ENCODE measurements at places on chromosomes 12 and 14. TPM values are rescaled to one million over a fixed set of nuclear protein-coding genes. Genes with fewer than 3 reads are reported as not detected.

SH2B3 gene
- total RNA-seq = 46.4 TPM

DNA sequence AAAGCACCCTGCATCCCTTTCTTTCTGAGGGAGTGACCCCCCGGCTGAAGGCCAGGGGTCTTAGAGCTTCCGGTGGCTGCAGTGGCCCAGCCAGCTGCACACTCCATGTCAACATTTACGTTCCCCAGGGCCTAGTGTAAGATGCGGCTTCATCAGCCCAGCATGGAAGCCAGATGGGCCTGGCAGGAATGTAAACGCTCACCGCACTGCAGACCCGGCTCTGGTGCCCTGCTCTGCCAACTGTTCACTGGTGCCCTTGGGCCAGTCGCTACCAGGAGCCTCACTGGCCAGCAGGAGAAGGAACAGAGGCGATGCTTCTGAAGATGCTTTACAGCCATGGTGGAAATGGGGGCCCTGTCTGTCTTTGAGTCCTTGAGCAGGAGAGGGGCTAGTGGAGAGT is 8.6 kb upstream of the TMEM119 start:
- H3K27me3 ChIP-seq = no peaks in the 10 kb centered on the region
- no peaks in the 10 kb centered on the region for H3K36me3 ChIP-seq
- no peak overlapping the region for H3K4me3 ChIP-seq
- no peak for DNase-seq
- H3K4me1 ChIP-seq = peaks cover 13% of the 10 kb centered on the region

DNA sequence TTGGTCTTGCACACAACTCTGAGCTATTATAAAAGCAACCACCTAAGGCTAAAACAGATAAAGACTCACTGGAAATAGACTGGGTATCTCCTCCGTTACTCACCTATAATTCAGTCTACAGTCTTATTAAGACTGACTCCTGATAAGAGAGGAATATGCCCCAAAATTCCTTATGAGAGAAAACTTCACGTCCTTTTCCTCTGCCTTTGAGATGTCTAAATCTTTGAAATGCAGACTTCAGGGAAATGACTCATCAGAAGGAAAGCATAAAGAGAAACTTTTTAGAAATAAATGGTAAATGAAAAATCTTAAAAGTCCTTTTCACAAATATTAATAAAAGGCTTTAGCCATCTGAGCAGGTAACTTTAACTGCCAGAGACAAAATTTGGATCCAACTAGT is 187.5 kb upstream of the RTL1 start:
- no peak for DNase-seq
- no peak overlapping the region for H3K4me3 ChIP-seq
- H3K27me3 ChIP-seq = no peaks in the 10 kb centered on the region
- no peak overlapping the region for H3K27ac ChIP-seq
- H3K36me3 ChIP-seq = no peaks in the 10 kb centered on the region

- no peak overlapping the region for H3K27ac ChIP-seq
- no peaks in the 10 kb centered on the region for H3K27me3 ChIP-seq
- H3K4me3 ChIP-seq = no peak overlapping the region
- H3K36me3 ChIP-seq = no peaks in the 10 kb centered on the region
- no peak for DNase-seq
These were observed 143.9 kb downstream of the ALX1 start for GRCh38 chr12:85423947-85424346.

MOAP1 gene
- total RNA-seq = 12.5 TPM

GUCY2C gene
- total RNA-seq = 0.08 TPM

DNA sequence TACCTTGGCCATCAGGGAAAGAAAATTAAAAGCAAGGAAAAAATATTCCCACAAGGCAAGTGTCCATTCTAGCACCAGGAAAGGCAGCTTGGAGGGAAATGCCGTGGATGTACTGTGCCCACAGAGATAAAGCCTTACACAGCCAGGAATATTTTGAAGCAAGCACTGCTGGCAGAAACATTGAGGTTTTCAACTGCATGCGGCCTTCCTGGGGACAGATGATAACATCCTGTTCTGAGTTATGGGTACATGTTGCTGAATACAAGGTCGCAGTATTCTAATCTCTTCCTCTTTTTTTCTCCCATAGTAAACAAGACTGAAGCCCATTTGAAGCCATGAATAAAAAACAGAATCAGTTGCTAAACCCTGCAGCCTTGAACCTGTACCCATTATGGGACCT is 197.1 kb downstream of the BTG1 start:
- DNase-seq = no peak
- H3K4me3 ChIP-seq = no peak overlapping the region
- H3K4me1 ChIP-seq = no peaks in the 10 kb centered on the region

CACNA1C gene
- not detected for total RNA-seq

- no peak overlapping the region for H3K27ac ChIP-seq
- H3K36me3 ChIP-seq = no peaks in the 10 kb centered on the region
- no peaks in the 10 kb centered on the region for H3K4me1 ChIP-seq
- DNase-seq = no peak
- no peak overlapping the region for H3K4me3 ChIP-seq
These were observed 39.8 kb downstream of the DIO3 start for GRCh38 chr14:101600891-101601605.

ATP5F1B gene
- 921 TPM for total RNA-seq

DNA sequence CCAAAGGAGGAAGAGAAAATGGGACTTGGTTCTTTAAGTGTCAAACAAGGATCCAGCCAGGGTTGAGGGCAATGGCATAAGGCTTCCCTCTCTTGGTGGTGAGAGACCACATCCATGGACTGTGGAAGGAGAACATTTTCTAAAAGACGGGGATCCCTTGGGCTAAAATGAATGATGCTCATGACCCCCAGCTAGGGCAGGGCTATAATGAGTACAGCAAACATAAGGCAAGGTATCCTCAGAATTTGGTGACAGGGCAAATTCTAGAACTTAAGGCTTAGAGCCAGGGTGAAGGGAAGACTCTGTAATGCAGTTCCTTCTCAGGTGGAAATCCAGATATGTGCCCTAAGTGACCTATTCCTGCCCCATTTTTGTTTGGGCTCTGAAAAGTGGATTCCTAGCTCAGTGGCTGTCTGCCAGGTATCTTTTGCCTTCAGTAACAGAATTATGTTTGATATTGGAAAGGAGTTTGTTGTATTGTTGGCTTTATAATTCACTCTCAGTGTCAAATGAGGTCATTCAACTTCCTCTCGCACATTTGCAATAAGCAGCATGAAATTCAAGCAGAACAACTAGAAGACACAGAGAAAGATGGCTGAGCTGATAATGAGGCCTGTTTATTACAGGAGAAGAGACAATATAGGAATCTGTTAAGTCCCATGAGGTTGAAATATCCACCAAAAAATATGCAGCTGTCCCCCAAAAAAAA is 76.8 kb downstream of the DAD1 start:
- H3K36me3 ChIP-seq = no peaks in the 10 kb centered on the region
- peak overlapping the region; percentile 98 for H3K27ac ChIP-seq
- no peaks in the 10 kb centered on the region for H3K27me3 ChIP-seq
- peaks cover 85% of the 10 kb centered on the region for H3K4me1 ChIP-seq
- no peak for DNase-seq
- H3K4me3 ChIP-seq = no peak overlapping the region

- DNase-seq = no peak
- H3K4me1 ChIP-seq = peaks cover 81% of the 10 kb centered on the region
- H3K36me3 ChIP-seq = peaks cover 33% of the 10 kb centered on the region
- H3K27me3 ChIP-seq = no peaks in the 10 kb centered on the region
These were observed 24.9 kb downstream of the CCDC88C start for GRCh38 chr14:91392623-91393303.

DNA sequence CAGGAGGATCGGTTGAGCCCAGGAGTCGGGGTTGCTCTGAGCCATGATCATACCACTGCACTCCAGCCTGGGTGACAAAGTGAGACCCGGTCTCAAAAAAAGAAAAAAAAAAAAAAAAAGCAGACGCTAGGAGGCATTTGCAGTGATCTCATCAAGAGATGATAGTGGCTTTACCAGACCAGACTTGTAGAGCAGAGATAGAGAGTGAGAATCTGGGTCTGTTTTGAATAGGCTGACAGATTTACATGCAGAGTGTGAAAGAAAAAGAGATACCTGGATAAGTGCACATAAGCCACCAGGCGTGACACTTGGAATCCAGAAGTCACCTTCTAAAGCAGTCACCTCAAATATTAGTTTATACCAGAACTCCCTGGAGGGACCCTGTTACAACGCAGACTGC is 21.1 kb upstream of the FLRT2 start:
- H3K4me3 ChIP-seq = no peak overlapping the region
- no peak overlapping the region for H3K27ac ChIP-seq
- no peaks in the 10 kb centered on the region for H3K27me3 ChIP-seq

GPR65 gene
- 8.2 TPM for total RNA-seq

DNA sequence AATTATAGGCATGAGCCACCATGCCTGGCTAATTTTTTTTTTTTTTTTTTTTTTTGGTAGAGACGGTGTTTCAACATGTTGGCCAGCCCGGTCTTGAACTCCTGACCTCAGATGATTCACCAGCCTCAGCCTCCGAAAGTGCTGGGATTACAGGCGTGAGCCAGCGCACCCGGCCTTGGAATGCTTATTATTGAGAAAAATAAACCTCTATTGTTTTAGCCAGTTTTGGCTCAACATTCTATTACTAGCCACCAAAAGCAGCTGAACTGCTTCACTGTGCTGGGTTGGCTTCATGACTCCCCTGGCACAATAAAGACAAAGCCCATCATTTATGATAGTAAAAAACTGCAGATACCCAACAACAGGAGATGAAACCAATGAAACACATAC is 93.5 kb upstream of the CEP83 start:
- H3K27ac ChIP-seq = no peak overlapping the region
- no peaks in the 10 kb centered on the region for H3K4me1 ChIP-seq
- no peak for DNase-seq
- H3K27me3 ChIP-seq = no peaks in the 10 kb centered on the region
- no peak overlapping the region for H3K4me3 ChIP-seq

- no peaks in the 10 kb centered on the region for H3K4me1 ChIP-seq
- no peak overlapping the region for H3K4me3 ChIP-seq
These were observed 73.0 kb downstream of the PTPN21 start for GRCh38 chr14:88481794-88482193.

DNA sequence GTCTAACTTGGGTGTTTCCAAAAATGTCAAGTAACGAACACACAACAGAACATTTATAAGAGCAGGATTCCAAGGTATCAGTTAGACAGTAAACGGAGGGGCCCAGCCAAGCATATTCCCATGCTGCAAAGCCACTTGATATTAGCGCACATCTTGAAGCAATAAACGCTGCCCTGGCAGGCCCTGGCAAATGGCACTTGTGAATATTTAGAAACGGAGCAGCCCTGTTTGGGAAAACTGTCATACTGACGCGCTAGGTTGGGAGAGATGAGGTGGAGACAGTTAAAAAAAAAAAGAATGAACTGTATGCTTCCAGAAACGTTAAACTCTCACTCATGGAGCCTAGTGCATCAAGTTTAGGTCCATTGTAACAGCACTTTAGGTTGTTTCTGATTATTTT is 9.3 kb downstream of the DGLUCY start:
- H3K36me3 ChIP-seq = peaks cover 9% of the 10 kb centered on the region
- H3K27me3 ChIP-seq = no peaks in the 10 kb centered on the region
- no peak for DNase-seq
- H3K4me3 ChIP-seq = no peak overlapping the region
- no peak overlapping the region for H3K27ac ChIP-seq

DNA sequence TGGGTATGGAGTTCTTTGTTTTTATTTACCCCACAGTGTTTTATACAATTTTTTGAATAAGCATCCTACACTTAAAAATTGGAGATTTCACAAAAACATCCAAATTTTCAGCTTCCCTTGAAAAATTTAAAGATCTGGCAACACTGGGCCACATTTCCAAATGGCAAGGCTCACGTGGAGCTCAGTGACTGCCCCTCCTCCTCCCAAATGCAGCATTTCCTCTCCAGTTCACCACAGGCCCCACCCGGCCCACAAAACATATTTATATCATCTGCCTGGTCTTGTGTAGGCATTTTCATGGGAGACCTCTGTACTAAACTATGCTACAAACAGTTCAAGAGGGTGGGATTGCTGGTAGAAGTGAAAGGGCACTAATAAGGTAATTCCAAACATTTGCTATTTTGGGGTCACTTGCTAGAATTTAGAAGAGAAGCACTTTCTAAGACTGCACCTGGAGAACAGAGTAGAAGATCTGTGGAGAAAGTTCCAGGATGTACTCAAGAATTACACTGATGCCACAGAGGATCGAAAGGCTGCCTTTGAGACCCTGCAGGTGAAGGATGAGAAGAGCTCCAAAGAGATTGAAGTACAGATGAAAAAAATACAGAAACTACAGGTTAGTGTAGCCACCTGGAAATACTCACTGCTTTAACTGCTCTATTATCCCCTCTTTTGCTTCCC is 7.3 kb downstream of the FKBP11 start:
- H3K27ac ChIP-seq = no peak overlapping the region
- no peaks in the 10 kb centered on the region for H3K36me3 ChIP-seq
- no peak overlapping the region for H3K4me3 ChIP-seq
- peaks cover 7% of the 10 kb centered on the region for H3K4me1 ChIP-seq
- no peak for DNase-seq
- no peaks in the 10 kb centered on the region for H3K27me3 ChIP-seq

RPL10L gene
- total RNA-seq = not detected

DNA sequence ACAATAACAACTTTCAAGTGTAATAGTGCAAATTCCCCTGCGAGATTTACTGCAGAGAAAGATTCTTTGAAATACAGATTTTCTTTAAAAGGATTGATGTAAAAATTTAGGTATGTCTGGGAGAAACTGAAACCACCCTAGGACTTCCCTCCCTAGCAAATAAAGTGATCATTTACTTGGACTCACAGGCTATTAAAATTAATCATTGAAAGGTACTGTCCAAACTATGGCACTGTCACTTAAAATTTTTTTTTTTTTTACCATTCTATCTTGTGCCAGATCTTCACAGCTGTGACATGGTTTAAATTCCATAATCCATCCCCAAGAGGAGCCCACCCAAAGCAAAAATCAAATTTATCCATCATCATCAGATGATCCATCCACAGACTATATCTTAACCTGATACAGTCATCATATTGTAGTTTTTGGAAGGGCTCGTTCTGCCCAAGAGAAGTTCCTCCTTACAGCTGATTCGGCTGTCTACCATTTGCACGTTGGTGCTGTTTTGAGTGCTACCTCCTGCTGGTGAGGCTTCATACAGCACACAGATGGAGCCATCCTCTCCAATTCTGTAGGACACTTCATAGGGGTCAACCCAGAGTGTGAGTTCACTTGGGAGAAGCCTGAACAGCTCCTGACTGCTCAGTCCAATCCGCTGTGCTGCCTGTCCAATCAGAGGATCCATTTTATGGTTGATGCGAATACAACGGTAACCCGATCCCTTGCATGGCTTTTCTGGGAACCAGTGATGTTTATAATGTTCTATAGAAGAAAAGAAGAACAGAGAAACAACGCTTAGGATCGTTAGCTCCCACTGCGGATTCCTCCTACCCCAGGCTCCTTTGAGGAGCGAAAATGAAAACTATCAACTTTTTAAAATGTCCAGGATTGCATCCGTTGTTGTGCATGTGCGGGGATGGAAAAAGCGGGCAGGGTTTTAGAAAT is 1.7 kb downstream of the BTG1 start:
- H3K4me1 ChIP-seq = peaks cover 5% of the 10 kb centered on the region
- H3K27ac ChIP-seq = peak overlapping the region; percentile 85
- no peaks in the 10 kb centered on the region for H3K27me3 ChIP-seq

SMOC1 gene
- total RNA-seq = not detected

GSC gene
- total RNA-seq = not detected

GRCh38 chr14:89428546-89429198 is 11.6 kb upstream of the FOXN3 start:
- H3K27me3 ChIP-seq = no peaks in the 10 kb centered on the region
- H3K4me3 ChIP-seq = no peak overlapping the region
- H3K27ac ChIP-seq = peak overlapping the region; percentile 97
- H3K4me1 ChIP-seq = peaks cover 53% of the 10 kb centered on the region

GRCh38 chr12:12804011-12804410 is 9.1 kb upstream of the DDX47 start:
- H3K36me3 ChIP-seq = no peaks in the 10 kb centered on the region
- H3K27ac ChIP-seq = no peak overlapping the region
- no peaks in the 10 kb centered on the region for H3K27me3 ChIP-seq
- DNase-seq = no peak
- H3K4me1 ChIP-seq = peaks cover 38% of the 10 kb centered on the region

Data from GM12878 (cell line).